ENCODE measurements at places on chromosomes 2 and 18.

- peak overlapping the region; percentile 96 for H3K27ac ChIP-seq
- no peaks in the 10 kb centered on the region for H3K27me3 ChIP-seq
- peaks cover 11% of the 10 kb centered on the region for H3K4me1 ChIP-seq
- no peak overlapping the region for H3K4me3 ChIP-seq
Measured at GRCh38 chr2:96306370-96306769, 1.0 kb upstream of the SNRNP200 start.

GRCh38 chr2:102660574-102660973 is 41.2 kb downstream of the SLC9A2 start:
- H3K36me3 ChIP-seq = no peaks in the 10 kb centered on the region
- peaks cover 8% of the 10 kb centered on the region for H3K4me1 ChIP-seq
- no peaks in the 10 kb centered on the region for H3K27me3 ChIP-seq
- DNase-seq = no peak
- H3K4me3 ChIP-seq = no peak overlapping the region

DNA sequence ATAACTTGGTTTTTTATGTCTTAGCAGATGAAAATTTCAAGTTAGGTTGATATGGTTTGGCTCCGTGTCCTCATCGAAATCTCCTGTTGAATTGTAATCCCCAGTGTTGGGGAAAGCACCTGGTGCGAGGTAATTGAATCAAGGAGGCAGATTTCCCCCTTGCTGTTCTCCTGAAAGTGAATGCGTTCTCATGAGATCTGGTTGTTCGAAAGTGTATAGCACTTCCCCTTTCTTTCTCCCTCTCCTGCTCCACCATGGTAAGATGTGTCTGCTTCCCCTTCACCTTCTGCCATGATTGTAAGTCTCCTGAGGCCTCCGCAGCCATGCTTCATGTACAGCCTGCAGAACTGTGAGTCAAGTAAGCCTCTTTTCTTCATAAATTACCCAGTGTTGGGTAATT is 242.1 kb upstream of the TNP1 start:
- H3K36me3 ChIP-seq = no peaks in the 10 kb centered on the region
- no peaks in the 10 kb centered on the region for H3K4me1 ChIP-seq
- H3K27ac ChIP-seq = no peak overlapping the region
- no peak for DNase-seq

GRCh38 chr18:45783097-45784075 is 42.1 kb upstream of the SIGLEC15 start:
- no peak overlapping the region for H3K27ac ChIP-seq
- no peaks in the 10 kb centered on the region for H3K36me3 ChIP-seq
- peaks cover 11% of the 10 kb centered on the region for H3K4me1 ChIP-seq
- H3K27me3 ChIP-seq = no peaks in the 10 kb centered on the region
- no peak overlapping the region for H3K4me3 ChIP-seq

GRCh38 chr2:233228376-233228775 is 23.1 kb upstream of the ATG16L1 start:
- H3K27ac ChIP-seq = no peak overlapping the region
- no peaks in the 10 kb centered on the region for H3K27me3 ChIP-seq
- no peaks in the 10 kb centered on the region for H3K4me1 ChIP-seq
- H3K36me3 ChIP-seq = no peaks in the 10 kb centered on the region
- no peak for DNase-seq

DNA sequence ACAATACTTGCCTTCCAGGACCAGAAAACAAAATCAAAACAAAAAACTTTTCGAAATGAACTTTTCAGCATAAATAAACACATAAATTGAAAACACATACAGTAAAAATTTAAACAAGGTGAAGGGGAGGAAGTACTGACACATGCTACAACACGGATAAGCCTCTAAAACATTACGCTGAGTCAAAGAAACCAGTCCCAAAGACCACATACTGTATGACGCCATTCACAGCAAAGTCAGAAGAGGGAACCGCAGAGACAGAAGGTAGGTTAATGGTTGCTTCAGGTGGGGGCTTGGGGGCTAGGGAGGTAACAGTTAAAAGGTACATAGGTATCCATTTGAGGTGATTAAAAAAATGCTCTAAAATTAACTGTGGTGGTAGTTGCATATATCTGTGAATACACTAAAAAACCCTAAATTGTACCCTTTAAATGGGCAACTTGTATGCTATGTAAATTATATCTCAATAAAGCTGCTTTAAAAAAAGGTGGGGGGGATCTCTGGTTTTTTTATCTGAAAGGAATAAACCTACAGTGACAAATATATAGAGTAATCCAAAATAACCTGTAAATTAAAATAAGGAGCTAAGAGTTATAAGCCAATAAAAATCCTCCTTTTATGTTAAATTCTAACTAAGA is 7.1 kb downstream of the COX7A2L start:
- H3K36me3 ChIP-seq = peaks cover 9% of the 10 kb centered on the region
- peaks cover 6% of the 10 kb centered on the region for H3K4me1 ChIP-seq
- H3K27me3 ChIP-seq = no peaks in the 10 kb centered on the region
- H3K4me3 ChIP-seq = no peak overlapping the region

- no peak for DNase-seq
- no peaks in the 10 kb centered on the region for H3K27me3 ChIP-seq
- H3K4me3 ChIP-seq = no peak overlapping the region
Measured at GRCh38 chr2:102789349-102790090, 27.7 kb downstream of the TMEM182 start.

GRCh38 chr2:26043862-26044696 is 10.2 kb downstream of the RAB10 start:
- no peak overlapping the region for H3K4me3 ChIP-seq
- no peak for DNase-seq
- H3K27ac ChIP-seq = peak overlapping the region; percentile 20
- H3K4me1 ChIP-seq = peaks cover 33% of the 10 kb centered on the region
- H3K27me3 ChIP-seq = no peaks in the 10 kb centered on the region
- no peaks in the 10 kb centered on the region for H3K36me3 ChIP-seq

DNA sequence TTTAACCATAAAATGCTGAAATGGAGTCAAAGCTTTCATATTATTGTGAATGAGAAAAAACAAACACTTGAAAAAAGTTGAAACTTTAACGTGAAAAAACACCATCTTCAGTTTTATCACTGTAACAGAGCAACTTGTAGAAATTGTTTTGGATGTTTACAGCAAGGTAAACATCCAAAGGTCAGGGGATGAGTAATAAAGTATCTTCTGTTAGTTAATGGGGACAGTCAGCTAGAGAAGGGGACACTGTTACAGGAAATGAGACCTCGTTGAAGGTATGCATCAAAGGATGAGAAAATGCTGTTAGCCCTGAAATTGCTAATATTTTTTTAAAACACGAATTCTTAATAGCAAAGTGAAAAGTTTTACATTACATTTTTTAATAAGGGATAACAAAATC is 2.9 kb downstream of the RHBDD1 start:
- DNase-seq = no peak
- no peak overlapping the region for H3K4me3 ChIP-seq
- no peaks in the 10 kb centered on the region for H3K36me3 ChIP-seq
- peaks cover 45% of the 10 kb centered on the region for H3K4me1 ChIP-seq

DNA sequence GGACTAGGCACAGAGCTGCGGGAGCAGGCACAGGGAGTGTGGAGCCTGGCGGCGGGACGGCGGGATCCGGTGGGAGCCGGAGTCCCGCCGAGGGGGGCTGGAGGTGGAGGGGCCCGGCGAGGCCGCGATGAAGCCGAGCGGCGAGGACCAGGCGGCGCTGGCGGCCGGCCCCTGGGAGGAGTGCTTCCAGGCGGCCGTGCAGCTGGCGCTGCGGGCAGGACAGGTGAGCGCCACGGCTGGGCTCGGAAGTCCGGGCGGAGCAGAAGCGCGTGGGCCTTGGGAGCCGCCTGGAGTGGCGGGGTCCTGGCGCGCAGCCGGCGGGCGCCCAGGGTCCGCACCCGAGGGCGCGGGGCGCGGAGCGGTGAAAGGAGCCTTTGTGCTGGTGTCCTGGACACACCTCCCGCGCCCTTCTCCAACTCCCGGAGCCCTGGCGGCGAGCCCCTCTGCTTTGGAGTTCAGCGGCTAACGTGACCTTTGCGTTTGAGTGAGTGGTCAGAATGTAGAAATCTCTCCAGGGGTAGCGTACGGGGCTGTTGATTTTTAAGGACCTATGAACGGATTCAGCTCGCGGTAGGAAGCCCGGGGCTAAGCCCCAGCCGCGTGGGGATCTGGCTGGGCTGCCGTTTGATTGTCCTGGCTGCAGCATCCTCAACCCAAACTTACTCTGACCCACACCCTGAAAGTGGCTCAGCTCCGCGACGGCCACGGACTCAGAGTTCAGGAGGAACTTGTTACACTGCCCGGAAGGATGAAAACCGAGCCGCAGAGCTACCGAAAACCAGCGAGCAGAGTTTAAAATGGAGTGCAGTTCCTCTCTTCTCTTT is 448 bp downstream of the IMPA2 start:
- H3K27ac ChIP-seq = no peak overlapping the region
- peaks cover 17% of the 10 kb centered on the region for H3K4me1 ChIP-seq
- no peak for DNase-seq

All from T-cell (primary cell).